NCI-H2227 treated with DMSO at 0.1 percent for 48 hours (cell line): ENCODE measurements at places on chromosomes 12 and 14.

- DNase-seq: no peak
Measured at GRCh38 chr12:51771008-51771407, 77.5 kb downstream of the FIGNL2 start.

DNA sequence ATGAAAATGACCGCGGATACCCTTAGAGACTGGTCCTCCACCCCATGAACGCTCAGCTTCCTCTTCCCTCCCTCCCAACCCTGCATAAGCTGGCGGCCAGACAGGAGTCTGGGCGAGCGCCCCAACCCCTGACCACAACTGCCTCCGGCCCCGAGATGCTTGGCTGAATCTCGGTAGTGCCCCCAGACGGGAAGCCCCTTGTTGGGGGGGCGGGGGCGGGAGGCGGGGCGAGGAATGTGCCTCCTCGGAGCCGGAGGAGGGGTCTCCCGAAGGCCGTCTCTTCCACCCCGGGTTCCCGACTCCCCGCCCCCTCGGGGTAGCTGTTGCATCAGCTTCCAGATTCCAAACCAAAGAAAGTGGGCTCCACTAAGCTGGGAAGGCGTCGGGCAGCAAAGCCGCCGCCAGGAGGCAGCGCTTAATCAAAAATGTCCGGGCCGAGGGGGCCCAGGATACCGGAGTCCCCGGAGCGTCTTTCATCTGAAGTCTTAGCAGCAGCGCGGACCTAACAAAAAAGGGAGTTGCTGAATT is 7.1 kb upstream of the MRPL52 start:
- DNase-seq: no peak

DNA sequence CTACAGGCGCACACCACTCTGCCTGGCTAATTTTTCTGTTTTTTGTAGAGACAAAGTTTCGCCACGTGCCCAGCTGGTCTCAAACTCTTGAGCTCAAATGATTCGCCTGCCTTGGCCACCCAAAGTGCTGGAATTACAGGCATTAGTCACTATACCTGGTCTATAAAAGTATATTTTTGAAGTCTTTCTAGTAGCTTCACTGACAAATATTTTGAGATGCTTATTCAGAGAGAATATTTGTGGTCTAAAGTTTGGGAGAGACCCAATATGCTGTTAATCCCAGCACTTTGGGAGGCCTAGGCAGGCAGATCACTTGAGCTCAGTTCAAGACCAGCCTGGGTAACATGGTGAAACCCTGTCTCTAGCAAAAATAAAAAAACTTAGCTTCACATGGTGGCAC is 22.0 kb upstream of the PPP1R12A start:
- DNase-seq: no peak

DNA sequence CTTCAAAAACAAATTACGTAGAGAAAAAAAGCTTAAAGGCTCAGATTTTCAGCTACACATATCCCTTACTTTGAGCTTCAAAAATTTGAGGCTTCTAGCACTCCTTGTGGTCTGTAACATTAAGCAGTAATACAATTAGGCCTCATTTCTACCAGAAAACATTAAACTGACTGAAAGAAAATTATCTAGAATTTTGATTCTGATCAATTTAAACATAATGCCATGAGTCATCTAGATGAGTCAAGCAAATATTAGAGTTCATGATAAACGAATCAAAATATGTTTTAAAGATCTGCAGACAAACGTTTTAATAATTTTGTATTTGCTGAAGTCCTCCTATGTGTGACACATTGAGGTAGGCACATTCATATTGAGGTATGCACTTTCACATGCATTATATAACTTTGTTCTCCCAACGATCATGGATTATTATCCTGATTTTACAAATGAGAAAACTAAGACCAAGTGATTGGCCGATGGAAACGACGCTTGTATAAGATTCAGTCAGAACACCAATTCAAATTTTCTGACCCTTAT is 4.3 kb downstream of the OSBPL8 start:
- DNase-seq: no peak

- no peak for DNase-seq
Measured at GRCh38 chr12:106195621-106196027, 52.2 kb downstream of the CKAP4 start.

- DNase-seq: peak; percentile 15
Measured at GRCh38 chr12:18165422-18165871, 75.5 kb upstream of the RERGL start.

- DNase-seq: no peak
Measured at GRCh38 chr12:31853977-31854376, 105.2 kb upstream of the RESF1 start.

GRCh38 chr12:70577283-70577634 is 60.0 kb downstream of the PTPRB start:
- DNase-seq: no peak

DNA sequence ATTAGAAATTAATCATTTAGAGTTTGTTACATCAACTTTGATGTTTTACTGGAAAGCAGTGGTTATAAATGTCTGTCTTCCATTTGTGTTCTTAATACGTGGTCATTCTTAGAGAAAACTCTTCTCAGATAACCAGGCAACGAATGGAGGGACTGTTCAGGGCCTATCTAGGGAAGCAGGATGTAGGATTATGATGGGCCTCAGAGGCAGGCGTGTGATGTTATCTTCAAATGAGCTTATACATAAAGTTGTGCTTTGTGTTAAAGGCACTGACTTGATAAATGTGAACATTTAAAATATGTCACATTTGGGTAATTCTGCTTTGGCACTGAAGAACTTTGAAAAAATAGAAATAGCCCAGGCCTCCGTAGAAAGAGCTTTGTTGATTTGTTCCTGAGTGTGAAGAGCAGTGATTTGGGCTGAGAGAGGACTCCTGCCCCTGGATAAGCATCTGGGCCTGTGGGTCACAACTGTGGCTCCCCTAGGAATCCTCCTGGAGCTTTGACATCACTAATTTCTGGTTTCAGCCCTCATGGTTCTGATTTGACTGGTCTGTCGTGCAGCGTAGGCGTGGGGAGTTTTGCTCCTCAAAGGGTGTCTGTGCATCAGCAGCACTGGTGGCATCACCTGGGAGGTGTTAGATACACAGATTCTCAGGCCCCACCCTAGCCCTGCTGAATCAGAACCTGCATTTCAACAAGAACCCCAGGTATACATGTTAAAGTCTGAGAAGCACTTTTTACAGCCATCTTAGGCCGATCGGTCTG is 55.4 kb downstream of the SAMD4A start:
- DNase-seq: no peak

DNA sequence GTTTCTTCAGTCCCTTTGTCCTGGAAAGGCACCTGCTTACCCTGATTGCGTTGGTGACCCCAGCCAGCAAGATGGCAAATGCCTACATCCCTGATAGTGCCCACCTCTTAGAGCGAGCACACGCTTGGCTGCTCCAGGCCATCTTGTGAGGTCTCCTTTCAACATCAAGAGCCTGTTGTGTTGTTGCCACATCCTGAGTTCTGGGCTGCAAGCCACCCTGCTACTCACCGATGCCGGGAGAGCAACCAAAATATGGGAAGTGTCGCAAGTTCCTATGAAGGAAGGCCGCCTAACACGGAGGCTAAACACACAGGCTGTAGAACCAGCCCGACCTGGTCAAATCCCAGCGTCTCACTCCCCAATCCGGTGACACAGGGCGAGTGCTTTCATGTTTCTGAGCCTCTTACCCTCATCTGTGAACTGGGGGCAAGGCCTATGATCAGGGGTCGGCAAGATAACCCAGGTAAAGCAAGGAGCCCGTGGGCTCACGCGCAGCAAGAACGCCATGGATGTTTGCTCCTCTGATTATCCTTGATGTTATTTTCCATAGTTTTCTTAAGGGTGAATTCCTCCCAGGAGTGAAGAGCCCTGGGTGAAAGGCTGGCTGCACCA is 98.4 kb downstream of the LGMN start:
- no peak for DNase-seq
